Testis (tissue), 5 donors: ENCODE measurements at places on chromosomes 1 and 21. TPM values are rescaled to one million over a fixed set of nuclear protein-coding genes. Genes with fewer than 3 reads are reported as not detected.

The RNU1-1 gene
- under 0.01 TPM for total RNA-seq

DNA sequence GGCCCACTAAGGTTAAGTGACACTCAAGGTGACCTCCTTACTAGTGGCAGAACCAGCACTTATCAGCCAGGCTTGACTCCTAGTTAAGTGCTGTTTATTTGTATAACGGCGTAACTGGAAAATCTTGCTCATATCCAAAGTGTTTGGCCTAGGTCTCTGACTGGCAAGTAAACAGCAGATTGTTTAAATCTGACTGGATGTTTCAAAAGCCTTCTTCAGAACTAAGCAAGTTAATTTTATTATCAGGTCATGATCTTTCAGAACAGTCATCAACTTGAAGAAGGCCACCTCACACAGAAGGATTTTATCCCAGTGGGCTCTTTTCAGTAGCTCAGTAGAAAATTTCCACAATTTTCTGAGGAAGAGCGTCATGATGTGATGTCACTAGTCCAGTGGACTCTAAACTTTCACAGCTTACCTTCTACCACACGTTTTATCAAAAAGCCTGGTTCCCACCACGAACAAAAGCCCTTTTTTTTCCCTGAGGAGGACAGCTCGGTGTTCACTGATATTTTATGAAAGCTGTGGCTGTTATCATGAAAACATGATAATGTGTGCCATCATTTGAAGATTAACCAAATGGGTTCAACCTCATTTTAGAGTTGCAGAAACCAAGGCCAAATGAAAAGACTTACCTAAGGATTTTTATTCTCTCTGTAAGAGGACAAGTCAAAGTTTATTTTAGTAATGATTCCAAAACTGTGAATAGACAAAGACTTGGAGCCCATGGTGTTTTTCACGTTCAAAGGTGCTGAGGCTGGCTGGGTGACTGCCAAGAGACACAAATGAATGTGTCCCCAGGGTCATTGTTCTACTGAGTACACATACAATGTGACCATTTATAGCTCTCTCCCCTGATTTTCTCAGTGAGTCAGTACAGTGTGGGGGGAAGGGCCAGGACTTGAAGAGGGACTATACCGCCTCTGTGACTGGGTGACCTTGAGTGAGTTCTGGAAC is 9.1 kb downstream of the SGIP1 start:
- DNase-seq = peak; percentile 92

DNA sequence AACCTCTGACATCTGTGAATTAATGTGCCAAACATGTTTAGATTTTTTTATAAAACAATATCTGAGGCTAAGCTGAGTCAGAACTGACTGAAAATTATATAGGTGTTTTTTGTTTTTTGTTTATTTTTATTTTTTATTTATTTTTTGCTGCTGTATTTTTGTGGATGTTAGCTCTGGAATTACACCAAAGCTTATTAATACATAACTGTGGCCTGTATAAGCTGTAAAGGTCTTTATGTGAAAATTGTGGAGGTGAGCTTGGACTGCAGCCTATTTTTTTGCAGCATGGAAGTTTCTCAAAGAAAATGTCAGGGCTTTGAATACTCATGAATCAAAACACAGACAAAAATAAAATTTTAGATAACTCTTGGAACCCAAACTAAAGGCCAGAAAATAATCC is 199.8 kb downstream of the CHRM3 start:
- DNase-seq = no peak

DNA sequence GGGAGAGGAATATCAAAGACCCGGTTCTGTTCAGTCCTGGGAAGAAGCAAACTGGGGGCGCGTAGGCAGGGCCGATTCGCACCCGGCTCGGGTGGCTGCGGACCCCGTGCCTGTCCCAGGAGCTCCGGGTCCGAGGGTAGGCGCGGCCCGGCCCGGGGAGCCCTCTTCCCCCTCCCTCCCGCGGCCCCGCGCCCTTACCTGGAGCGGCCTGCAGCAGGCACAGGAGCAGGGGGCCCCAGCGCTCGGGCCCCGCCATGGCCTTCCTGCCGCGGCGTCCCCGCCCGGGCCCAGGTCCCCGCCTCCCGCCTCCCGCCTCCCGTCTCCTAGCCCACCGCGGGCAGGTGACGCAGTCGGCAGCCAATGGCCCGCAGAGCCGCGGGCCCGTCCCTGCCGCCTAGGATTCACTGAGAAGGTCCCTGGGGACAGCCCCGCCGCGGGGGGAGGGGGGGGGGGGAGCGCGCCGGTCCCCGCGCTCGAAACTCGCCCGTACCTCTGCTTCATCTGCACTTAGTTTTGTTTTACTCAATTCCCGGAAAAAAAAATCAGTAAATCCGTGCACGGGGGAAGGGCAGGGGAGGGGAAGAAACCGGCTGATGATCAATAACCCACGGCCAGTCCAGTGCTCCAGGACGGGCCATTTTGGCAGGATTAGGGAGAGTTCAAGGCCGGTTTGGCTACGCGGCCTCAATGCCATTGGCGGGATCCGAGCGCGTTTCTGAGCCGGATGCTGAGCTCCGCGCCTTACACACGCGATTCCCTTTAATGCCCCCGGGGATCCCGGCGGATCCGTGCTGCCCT is at the start of gene IFNLR1:
IFNLR1 (minus strand) TSS at position 297 of the 798 bp plus-strand sequence; CDS start at position 256, 41 bp downstream.
- DNase-seq = peak; percentile 56

GRCh38 chr1:14836426-14837140 is 238.1 kb downstream of the KAZN start:
- no peak for DNase-seq

- no peak for DNase-seq
These were observed 634 bp upstream of the SPATA6 start for GRCh38 chr1:48472638-48473037.

The ZDHHC18 gene
- total RNA-seq = 30.7 TPM

The CD48 gene
- total RNA-seq = 1.4 TPM

GRCh38 chr1:205124726-205125125 is 2.9 kb upstream of the RBBP5 start:
- DNase-seq = no peak

DNA sequence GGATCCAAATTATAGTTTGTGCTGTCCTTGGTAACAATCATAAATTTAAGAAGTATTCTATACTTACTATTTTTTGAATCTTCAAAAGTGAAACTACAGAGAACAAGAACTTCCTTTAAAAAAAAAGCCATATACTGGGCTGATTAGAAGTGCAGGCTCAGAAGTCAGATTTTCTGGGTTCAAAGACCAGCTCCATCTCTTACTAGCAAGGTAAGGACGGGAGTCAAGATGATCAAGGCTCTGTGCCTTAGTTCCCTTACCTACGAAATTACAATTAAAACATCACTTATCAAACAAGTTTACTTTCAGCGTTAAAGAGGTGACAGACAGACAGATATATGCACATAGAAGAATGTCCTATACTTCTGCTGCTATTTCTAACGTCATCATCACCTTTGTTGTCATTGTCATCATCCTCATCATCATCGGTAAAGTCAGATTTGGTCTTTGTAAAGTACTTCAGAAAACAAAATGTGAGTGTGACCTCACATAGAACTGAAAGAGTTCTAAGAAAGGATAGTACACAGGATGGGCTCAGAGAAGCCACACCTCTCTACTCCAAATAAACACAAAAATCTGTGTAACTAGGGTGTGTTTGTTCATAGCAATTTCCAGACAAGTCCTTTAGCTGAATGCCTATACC is 178.7 kb downstream of the VAV3 start:
- no peak for DNase-seq

DNA sequence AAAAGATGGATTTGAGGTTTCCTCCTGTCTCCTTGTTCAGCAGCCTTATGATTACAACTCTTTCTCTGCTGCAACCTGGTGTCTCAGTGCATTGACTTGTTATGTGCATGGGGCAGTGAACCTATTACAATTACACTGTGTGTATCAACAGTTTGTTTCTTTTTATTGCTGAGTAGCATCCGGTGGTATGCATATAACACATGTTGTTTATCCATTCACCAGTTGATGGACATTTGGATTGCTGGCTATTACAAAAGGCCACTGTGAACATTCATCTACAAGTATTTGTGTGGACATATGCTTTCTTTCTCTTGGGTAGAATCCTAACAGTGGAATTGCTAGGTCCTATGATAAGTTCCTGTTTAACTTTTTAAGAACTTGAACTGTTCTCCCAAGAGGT is 65.9 kb downstream of the FMO4 start:
- no peak for DNase-seq

GRCh38 chr1:45615885-45616284 is 8.0 kb downstream of the CCDC17 start:
- DNase-seq = no peak

DNA sequence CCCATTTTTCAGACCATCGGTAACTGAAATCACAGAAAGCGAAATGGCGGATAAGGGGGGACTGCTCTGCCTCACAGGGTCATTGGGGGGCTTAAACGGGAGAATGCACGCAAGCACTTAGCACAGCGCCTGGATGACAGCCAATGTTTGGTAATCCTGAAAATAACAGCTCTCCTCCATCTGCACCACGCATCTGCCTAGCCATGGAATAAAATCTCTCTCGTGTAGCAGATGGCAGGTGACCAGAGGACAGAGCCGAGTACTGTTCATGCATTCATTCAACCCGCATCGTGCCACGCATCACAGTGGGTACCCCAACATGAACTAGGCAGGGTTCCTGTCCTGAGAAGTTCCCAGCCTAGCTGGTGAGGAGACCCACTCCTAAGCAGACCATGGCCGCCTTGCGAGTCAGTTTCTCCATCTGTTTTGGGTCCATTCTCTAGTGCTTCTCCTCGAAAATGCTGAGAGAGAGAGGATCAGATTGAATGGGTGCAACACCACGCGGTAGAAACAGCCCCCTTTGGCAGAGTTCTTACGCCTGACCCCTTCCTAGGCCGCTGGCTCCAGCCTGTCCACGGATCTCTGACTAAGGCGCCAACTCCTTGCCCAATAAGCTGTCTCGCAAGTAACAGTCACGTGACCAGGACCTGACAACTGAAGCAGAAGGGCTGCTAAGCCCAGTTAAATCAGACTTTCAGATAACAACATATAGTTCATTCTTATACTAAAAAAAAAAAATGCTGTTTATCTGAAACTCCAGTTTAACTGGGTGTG is 7.3 kb downstream of the SLC1A7 start:
- no peak for DNase-seq

- no peak for DNase-seq
These were observed 54.1 kb downstream of the ARHGAP29 start for GRCh38 chr1:94183197-94183815.

DNA sequence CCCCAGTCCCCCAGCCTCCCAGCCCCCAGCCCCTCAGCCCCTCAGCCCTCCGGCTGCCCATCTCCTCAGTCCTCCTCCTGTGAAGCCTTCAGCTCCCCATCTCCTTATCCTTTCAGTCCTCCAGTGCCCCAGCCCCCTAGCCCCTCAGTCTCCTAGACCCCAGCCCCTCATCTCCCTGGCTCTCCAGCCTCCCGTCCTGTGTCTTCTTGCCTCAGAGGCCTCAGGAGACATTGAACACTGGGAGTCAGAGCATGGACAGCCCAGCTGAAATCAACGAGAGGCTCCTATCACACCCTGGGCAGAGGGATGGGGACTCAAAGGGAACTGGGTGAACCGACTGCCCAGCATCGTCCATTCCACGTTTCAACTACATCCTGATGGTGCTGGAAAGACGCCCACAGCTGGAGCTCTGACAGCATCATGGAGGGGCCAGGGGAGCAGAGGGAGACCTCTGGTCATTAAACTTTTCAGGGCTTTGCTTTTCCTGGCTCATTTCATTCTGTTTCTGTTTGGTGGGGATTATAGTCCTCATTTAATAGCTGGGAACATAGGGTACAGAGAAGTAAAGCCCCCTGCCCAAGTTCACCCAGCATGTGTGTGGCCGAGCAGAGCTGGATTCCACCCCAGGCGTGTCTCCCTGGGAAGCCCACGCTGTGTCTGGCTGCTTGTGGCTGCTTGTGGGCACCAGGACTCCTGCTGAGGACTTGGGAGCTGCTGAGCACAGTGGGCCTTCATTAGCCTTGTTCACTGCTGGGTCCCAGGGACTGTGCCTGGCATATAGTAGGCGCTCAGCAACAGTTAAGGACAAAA is 396.7 kb downstream of the PTPRU start:
- no peak for DNase-seq

DNA sequence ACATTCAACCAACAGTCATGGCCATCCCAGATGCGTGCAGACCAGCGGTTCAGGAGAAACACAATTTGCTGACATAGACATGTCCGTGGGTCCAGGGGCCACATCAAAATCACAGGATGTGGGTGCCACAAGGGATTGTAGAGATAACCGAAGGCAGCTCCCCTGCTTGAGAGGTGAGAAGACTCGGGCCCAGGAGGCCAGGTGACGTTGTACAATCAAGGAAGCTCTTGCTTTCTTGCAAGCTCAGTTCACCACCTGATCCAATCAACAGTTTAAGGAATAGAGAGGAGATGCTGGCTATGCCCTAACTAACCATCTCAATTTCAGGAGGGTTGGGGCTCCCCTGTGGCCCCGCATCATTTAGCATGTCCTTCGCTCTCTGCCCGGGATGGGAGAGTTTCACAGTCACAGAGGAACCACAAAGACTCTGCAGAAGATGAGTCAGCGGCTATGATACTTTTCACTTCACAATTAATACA is 19.5 kb downstream of the UBASH3A start:
- DNase-seq = no peak

The CELA2B gene
- total RNA-seq = 3.3 TPM

The B3GALT6 gene
- 26.1 TPM for total RNA-seq

DNA sequence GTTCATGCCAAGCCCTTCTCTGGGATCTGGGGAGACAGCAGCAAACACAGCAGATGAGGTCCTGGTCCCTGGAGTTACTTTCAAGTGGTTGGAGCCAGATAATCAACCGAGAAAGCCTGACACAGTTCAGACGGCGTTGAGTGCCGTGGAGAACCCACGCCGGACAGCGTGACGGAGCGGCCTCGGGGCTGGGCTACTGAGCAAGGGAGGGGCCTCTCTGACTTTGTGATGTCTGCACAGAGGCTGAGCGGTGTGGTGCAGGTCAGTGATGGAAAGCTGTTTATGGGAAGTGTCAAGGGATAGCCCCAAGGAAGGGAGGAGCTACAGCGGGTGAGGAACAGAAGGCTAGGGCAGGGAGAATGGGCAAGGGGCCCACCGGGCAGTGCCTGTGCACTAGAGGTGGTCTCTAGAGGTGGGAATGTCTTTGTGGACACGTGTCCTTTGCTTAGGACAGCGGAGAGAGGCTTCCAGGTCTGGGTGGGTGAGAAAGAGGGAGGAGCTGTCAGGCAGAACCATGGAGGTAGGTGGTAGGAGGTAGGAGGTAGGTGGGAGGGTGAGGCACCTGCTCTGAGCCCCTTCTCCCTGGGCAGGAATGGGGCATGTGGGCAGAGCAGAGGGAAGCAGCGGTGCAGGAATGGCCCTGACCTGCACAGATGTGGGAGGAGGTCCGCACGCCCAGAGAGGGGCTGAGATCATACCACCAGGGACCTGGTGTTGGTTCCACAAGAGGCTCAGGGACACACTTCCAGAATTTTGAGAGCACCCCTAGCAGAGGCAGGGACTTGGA is 62.8 kb downstream of the RUNX3 start:
- DNase-seq = no peak

DNA sequence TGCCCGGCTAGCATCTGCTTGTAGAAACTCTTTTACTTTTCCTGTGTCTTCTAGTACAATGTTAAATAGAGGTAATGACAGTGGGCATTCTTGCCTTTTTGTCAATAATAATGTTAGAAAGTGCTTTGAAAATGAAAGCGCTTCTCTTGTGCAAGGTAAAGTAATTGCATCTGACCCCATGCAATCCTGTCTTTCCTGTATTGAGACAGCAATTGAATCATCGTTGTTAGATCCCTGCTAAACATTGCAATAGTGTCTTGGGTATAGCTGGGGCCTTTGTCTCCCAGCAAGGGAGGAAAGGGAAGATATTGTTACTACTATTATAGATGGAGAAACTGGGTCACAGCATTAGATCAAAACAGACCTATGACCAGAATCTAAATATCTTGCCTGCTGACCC is 80.9 kb downstream of the TLR5 start:
- DNase-seq = no peak

GRCh38 chr1:118123116-118123839 is 61.8 kb downstream of the SPAG17 start:
- no peak for DNase-seq

- DNase-seq = no peak
These were observed 9.4 kb upstream of the PLA2G2E start for GRCh38 chr1:19932866-19933265.
